ENCODE measurements at places on chromosomes 6 and 20.

DNA sequence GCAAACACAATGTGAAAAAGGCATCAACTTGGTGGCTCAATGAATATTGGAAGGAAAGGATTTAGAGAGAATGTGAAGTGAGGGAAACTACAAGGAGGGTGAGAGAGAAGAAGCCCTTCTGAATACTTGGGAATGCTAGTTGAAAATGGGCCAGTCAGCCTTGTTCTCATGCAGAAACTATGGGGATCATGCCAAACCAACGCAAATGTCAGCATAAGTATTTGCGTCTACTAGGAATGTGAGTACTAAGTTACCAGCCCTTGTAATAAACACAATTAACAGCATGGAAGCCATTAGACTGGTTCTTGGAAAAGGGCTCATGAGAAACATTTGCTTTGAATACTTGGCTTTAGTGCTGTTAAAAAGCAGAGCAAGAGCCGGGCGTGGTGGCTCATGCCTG lies 54.9 kb upstream of the AIG1 start:
- no peak for DNase-seq

DNA sequence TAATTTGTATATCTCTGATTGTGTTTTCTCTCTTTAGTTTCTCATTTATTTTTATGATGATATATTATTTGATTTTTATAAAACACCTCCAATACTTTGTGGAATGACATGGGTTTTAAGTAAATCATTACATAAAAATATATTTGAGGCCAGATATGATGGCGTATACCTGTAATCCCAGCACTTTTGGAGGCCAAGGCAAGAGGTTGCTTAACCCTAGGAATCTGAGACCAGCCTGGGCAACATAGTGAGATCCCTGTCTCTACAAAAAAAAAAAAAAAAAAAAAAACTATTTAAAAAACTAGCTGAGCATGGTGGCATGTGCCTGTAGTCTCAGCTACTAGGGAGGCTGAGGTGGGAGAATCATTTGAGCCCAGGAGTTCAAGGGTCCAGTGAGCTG lies 87.3 kb downstream of the BMP6 start:
- DNase-seq, result no peak

DNA sequence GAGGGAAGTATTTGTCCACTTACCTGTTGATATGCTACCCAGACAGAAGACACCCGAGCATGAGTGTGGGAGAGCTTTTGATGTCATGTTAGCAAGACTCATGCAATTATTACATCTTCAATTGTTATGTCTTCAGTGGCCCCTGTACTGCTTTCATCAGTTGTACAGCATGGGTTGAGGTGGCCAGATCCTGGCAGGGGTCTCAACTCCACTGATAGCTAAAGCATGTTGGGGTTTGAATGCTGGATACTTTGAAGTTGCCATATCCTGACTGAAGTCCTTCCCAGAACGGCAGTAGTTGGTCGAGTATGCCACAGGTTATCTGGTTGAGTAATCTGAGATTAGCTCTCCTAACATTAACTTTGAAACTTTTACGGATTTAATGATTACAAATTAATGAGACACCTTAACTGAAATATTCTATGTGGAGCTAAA lies 46.7 kb downstream of the LRRN4 start:
- no peak for DNase-seq

DNA sequence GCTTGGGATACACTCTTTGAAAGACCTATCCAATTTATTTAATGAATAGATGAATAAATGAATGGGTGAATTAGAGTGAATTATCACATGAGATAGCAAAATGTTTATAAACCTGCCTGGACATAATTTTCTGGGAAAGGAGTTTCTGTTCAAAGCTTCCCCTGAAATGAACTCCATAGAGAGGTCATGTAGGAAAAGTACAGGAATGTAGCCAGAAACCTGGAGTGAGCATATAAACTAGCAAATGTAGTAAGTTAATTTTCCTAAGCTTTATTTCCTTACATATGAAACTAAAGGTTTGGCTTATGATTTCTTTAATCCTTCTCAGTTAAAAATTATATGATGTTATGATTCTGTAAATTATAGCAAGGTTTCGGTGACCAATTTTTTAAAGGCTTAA lies 380.3 kb upstream of the RSPO3 start:
- DNase-seq, result no peak

GRCh38 chr6:33692760-33693158 lies 18.7 kb downstream of the UQCC2 start:
- peak; percentile 63 for DNase-seq

Measured in CD4-positive, alpha-beta T cell treated with Interleukin-6 at 100 ng/mL for 8 hours (primary cell).